ENCODE measurements at places on chromosomes 13 and 19.

- no peak for DNase-seq
These were observed 24.1 kb upstream of the PEG3 start for GRCh38 chr19:56864443-56865125.

GRCh38 chr19:56973713-56974555, 133.4 kb upstream of the PEG3 start:
- no peak for DNase-seq

GRCh38 chr13:74361274-74361673, 227.1 kb upstream of the KLF12 start:
- DNase-seq = no peak

DNA sequence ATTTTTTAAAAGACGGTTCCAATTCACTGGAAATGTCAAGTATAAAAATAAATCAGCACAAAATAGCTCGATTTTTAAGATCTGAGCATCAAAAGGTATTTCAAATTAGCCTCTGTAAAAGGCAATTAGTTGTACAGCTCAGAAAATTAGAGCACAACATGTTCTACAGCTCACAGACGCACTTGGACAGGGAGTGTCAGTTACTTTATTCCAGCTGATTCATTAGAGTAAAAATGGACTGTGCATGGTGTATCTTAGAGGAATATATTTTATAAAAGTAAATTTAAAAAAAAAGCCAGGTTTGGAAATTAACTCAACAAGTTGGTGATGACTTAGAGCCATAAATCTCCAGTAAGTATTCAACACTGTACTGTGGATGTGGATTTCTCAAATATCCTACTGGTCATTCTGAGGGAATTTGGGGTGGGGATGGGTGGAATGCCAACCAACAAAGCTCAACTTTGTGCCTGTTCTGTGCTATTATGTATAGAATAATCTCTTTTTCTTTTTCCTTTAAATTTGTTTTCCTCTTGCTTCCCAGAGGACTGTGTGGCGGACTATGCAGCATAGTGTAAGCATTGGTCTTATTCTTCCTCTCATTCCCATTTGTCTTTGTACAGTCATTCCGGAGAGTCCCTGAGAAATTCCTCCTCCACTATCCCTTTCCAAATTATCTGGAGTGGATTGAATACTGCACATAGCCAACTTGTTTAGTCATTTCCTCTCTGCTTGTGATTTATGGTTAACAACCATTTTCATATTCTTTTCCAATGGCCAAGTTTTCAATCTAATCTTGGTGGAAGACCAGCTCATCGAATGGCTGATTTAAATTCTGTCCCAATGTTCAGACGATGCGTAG, 169.3 kb downstream of the DCT start:
- no peak for DNase-seq

DNA sequence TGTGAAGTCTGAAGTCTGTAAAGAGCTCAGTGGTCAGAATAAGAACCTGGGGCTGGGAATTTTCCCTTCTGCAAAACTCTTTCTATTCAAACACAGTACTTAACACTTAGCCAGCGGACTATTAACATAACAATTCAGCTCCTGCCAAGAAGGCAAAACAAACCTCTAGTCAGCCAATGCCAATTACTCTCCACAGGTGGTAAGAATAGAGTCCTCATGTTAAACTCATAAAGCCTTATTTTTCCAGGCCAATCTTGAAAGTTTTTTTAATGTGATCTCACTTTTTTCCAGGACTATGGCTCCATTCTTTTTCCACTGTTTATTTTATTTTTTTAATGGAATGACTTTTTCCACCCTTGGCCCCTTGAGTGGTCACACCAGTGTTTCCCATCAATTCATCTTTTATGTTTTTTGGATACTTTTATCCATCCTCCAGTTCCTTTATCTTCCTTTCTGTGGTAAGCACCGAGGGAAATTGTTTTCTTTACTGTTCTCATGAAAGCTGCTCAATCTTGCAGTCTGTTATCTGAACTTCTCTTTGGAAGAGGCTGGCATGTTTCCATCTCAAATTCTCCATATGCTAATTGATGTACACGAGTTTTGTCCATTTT, 217.3 kb downstream of the LHFPL6 start:
- no peak for DNase-seq

- peak; percentile 77 for DNase-seq
These were observed 5.5 kb downstream of the ZBTB7A start for GRCh38 chr19:4061178-4061682.

- DNase-seq = no peak
These were observed 628.7 kb downstream of the EFNB2 start for GRCh38 chr13:105906746-105907145.

- DNase-seq = peak; percentile 34
These were observed 15.7 kb upstream of the F7 start for GRCh38 chr13:113089693-113090414.

- no peak for DNase-seq
These were observed 1348.0 kb upstream of the PRR20A start for GRCh38 chr13:55792544-55793193.

DNA sequence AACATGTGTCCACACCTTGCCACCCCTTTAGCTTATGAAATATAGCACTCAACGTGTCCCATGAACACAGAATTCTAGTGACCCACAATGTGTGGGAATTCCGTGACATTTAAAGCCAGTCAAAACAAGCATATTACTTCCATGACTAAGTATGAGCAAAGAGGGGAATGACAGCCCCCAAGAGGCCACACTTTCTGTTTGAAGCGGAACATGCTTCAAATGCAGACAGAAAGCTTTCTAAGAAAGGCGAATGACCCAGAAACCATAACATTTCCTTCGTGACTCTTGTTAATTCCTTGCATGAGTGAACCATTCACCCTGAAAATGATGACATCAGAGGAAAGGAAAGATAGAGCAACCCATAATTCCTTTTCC, 122.0 kb upstream of the FNDC3A start:
- DNase-seq = no peak

GRCh38 chr19:56617531-56617930, 22.4 kb downstream of the ZNF71 start:
- no peak for DNase-seq

DNA sequence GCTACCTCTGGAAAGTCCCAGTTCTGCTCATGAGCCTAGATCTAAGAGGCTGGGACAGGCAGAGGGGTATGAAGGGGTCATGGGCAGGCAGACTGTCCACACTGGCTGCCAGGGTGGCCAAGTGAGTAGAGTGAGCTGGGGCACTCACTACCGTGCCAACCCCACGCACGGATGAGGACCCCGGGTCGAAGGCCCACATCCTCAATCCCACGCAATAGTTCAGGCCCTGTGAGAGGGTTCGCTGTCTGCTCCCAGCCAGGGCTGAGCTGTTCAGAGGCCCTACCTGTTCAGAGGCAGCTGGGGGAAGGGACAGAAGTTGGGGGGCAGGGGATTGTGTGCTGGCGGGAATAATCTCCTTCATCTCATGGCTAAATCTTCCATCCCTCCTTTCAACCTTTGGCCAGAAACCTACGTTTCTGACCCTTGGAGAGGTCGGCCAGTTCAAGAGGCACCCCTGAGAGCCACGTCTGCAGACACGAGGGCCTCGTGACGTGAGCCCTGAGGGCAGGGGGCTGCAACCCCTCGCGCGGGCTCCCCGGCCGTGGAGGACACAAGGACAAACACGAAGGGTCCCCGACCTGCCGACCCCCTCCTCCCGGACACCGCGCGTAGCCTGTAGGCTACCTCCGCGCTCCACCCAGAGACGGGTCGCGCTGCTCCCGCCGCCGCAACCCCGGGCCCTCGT, 1.0 kb upstream of the RPS5 start:
- no peak for DNase-seq

DNA sequence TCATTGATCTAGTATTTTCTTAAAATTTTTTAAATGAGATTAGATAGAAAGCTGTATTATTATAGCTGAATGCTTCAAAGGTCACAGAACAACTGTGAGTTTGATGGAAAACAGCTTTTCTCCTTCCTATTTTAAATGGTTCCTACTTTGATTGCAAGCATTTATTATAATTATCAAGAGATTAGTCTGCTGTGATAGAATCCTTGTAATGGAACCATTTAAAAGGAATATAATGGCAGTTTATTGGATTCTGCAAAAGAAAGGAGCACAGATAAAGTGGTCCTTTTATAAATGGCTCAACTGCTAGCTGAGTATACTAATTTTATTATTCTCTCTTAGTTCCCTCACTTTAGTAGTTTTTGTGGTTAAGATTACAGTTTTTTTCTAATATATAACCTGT, 87.0 kb downstream of the MAB21L1 start:
- DNase-seq = no peak

DNA sequence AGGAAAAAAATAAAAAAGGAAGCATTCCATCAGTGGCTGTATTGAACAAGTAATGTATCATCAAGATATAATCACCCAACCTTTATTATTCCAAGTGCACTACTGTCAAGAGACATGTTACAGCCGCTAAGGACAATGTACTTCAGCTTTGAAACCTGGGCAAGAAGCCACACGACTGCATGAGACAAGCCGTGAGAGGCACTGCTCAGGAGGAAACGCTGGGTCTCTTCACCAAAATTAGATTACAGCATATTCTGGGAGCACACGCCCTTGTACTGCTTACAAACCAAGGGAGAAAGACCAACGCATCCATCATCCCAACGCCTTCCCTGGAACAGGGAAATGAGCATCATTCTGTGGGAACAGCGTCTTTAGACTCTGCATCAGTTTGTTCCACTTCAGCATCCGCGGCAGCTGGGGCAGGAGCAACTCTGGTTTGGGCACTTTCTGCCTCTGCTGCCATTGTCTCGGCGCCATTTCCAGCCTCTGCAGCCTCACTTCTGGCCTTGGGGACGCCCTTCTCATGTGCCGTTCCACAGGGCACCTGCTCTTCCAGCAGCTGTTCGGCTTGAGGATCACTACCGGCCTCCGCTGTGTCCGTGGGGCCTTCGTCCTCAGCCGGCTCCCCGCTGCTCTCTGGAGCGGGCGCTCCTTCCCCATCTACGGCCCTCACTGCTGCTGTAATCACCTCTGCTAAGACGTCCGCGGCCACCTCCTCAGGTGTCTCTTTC, 22.4 kb upstream of the BRD4 start:
- no peak for DNase-seq

DNA sequence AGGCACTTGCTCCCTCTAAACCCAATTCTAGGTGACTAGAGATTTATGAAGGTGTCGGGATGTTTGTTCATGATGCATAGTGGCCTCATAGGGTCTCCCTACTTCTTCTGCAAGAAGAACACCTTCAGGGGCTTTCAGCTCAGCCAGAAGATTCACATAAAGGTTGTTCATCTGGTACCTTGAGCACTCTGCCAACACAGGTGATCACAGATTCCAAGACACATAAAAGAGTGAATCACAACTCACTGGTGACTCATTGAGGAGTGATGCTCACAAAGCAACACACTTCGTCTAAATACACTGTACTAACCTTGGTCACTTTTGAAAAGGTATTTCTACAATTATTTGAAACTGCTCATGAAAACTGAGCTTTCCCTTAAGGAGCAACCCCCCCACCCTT, 6.8 kb upstream of the ZNF324 start:
- no peak for DNase-seq

- no peak for DNase-seq
These were observed 26.7 kb upstream of the POP4 start for GRCh38 chr19:29579308-29579910.

DNA sequence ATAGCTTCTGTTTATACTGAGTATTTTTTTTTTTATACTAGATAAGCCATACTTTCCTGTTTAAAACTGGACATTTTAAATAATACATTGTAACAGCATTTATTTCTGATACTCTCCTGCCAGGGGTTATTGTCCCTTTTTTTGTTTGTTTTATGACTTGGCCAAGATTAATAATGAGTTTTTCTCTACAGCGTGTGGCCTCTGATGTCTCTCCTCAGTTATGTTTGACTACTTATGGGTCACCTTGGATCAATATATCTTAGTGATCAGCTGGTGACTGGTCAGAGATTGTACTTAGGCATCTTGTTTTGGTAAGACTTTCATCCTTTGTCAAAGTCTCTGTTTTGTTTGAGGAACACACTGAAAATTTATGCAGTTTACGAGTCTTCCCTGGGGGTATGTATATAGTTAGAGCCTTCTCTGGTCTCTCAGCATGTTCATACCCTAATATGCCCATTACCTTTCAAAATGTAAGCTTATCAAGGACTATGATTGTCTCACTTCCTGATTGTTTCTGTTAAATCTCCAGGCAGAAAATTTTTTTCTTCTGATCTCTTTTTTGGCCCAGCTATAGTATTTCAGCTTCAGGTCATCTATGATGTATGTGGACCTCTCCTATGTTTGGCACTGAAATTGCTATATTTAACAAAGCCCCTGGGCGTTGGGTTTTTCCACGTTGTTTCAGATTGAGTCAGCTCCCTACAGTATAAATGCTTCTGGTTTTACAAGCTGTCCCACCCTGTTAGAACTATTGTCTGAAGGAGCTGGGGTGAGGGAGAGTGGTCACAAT, 87.9 kb downstream of the URI1 start:
- no peak for DNase-seq

DNA sequence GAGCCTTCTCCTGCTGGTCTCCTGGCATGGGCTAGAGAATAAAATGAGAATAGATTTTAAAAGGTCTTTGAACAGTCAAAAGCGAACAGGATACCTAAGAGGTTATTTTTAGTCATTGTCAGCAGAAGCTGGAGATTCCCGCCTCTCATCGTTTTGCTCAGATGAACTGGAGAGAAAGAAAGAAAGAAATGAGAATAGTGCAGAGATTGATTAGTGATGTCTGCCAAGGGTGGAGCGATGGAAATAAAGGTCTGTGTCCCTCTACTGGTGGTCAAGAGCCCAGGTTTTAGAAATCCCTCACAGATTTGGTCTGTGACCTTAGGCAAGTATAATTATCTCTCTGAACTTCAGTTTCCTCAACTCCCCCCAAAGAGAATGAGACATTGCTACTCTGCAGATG, 5.3 kb downstream of the NCAN start:
- DNase-seq = no peak

- no peak for DNase-seq
These were observed at the start of gene ADPRHL1 for GRCh38 chr13:113452942-113453901. Gene ADPRHL1 (minus strand): TSS chr13:113453488. CDS start chr13:113453437, 51 bp downstream.

DNA sequence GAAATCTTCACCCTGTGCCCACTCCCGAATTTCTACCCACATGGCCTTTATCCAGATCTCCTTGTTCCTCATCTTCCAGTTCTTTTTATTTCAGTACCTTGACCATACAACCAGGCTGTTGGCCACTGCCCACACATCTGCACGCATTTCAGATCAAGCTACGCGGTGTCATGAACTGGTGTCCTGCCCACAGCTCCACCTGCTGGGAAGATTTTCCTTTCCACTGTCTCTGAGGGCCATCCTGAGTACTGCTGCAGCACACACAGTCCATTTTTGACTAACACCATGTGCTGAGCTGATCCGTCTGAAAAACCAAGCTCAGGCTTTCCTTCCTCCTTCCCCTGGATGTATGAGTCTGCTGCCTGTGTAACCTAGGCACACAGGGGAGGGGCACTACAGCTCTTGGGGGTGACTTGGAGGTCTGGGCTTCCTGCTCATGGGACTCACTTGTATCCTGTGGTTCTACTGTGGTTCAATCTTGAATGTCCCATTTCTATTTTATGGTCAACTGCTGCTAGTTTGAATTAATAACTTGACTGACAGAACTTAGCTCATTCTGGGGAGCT, 71.9 kb downstream of the WASF3 start:
- DNase-seq = no peak

GRCh38 chr13:43787518-43787891, 733 bp upstream of the ENOX1 start:
- no peak for DNase-seq

GRCh38 chr13:89307278-89307677, 1636.1 kb downstream of the SLITRK5 start:
- no peak for DNase-seq

Data from posterior cingulate gyrus (tissue), 11 donors.